Stimulated activated naive CD8-positive, alpha-beta T cell treated with anti-CD3 and anti-CD28 coated beads, Interleukin-15, Interleukin-2, amounts not matched to agents 100 U/mL and 50 U/mL, for 24 hours (primary cell): ENCODE measurements at places on chromosomes 5 and 9.

GRCh38 chr9:23621188-23621587 is 204.9 kb downstream of the ELAVL2 start:
- DNase-seq: no peak

DNA sequence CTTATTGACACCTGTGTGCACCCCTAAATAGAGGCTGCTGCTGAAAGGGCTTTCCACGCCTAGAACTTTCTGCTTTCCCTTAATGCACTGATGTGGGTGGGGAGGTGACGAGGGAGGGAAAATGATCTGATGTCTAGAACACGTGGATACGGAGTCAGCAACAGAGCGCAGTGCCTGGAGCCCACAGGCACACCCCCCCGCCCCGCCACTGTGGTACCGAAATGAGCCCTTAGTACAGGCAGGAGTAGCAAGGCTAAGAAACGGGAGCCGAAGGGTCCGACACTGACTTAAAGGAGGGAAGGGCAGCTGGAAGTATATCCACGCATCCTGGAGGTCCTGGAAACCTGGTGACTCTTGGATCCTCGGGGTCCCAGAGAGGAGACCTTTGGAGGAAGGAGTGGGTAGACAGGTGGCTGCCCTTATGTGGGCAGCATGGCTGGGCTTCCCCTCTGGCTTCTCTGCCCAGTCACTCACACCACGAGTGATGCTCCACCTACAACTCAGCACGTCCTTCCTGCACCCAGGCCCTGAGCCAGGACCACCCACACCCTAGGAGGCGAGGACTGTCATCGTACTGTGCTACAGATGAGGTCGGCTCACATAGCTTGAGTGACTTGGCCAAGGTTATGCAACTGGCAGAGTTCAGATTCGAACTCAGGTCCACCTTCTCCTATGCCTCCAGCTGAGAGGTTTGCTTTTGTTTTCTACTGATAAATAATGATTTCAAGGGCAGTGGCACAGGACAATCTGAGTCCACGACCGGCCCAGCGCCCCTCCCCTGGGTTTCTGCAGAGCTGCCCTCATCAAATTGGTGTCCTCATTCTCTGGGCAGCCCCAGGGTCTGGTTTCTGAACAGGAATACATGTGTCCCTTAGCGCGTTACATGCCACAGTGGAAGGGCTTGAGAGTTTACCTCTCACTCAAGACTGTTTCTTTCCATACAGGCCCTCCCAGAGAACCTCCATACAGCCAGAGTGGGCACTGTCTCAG is 4.7 kb upstream of the VAV2 start:
- no peak for DNase-seq

DNA sequence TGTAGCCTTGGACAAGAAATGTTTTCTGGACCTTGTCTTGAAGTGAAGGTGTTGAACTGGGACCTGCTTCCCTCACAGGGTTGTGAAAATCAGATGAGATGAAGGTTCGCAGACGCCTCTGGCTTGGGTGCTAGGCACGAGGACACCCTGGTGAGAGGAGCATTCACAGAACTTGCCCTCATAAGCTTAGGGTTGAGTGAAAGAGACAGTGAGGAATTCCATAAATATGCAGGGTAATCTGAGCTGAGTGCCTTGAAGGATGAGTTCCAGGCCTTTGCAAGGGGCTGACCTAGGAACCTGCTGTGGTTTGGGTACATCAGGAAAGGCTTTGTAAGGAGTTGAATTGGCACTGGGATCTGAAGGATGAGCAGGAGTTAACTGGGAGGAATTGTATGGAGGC is 75.7 kb upstream of the SAP30L start:
- DNase-seq: no peak

DNA sequence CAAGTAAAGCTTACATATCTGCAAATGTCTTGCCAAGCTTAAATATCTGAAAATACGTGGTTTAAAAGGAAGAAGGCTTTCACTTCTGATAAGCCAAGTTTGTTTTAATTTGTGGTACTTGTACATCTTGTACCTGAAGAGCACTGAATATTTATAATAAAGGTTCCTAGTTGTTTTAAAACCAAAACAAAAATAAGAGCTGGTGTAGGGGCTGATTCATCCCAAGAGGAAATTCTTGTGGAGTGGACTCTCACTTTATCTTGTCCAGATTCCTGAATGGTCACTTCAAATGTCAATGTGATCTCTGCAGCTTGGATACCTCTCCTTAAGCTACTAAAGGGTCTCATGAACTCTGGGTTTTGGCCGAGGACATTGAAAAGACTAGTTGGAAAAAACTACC is 29.5 kb downstream of the MAMDC2 start:
- no peak for DNase-seq

DNA sequence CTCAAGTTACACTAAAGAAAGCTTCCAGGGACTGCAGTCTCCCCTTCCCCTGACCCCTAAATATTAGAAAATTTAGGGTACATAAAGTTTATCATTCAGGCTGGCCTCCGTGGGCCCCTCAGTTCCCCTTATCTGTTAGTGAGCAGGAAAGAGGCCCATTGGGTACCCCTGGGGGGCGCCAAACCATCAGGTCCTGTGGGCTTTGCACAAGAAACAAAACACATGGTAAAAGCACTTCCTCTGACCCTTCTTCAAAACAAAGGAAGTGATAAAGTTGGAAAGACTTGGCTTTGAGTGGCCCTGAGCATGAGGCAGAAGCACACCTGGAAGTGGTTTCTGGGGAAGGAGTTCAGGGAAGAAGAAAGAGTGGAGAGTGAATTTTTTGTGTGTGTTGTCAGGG is 213.0 kb downstream of the SMARCA2 start:
- peak; percentile 36 for DNase-seq
